ENCODE measurements at places on chromosomes 1 and 21.

GRCh38 chr1:119818181-119818580 is 6.9 kb upstream of the REG4 start:
- DNase-seq = no peak

GRCh38 chr1:224505454-224506093 is 71.0 kb upstream of the WDR26 start:
- DNase-seq = peak; percentile 45

DNA sequence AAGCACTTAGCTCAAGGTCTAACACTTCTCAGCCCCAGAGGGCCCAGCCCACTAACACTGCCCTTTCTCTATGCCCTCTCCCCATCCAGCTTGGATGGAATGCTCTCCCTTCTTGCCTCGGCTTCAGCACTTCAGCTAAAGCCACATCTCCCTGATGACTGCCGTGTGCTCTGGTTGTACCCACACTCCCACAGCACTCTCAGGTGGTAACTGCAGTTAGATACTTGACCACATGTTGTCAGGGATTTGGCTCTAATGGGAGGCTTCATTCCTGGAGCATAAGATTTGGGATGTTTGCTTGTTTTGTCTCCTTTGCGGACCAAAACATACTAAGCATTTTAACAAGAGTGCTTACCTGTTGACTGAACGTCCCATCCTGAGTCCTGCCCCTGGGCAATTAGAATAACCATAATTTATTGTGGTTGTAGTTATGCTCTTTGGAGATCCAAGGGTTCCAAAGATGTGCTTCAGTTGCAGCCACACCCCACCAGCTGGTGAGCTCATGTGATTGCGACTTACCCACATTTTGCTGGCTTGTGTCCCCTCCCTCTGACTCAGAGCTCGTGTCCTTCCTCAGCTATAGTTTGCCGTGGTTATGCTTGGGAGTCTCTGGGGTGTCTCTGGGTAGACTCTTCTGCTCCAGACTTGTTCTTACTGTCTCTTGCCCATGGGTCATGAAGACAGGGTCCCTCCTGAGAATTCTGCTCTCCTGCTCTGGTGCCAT is 7.7 kb upstream of the SLC26A9 start:
- DNase-seq = no peak

DNA sequence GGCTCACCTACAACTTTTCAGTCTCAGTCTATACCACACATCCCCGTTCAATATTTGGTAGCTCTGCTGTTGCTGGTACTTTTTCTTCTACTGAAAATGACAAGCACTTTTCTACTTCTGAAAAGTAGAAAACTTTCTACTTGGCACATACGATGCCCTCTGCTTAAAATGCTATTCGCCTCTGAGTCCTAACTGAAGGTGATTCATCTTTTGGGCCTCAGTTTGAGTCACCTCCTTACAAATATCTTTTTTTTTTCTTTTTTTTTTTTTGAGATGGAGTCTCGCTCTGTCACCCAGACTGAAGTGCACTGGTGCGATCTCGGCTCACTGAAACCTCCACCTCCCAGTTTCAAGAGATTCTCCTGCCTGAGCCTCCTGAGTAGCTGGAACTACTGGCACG is 136.0 kb upstream of the CYYR1 start:
- DNase-seq = peak; percentile 11

- peak; percentile 22 for DNase-seq
These were observed 648 bp downstream of the FAM76A start for GRCh38 chr1:27726173-27727044.

DNA sequence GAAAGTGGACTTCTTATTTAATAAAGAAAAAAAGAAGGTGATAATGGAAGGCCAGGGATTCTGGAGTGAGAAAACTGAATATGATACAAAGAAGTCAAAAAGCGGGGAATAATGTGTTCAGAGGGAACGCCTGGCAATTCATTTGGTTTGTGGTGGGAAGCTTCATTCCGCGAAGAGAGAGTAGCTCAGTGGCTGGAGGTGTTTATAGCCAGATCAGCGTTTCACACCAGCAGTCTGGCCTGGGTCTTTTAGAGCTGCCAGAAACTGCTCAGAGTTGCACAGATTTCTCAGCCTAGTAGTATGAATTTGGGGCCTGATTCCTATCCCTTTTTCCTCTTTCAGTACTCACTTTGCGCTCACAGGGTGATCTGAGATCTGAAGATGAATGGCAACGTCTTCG is 67.8 kb upstream of the IPO9 start:
- no peak for DNase-seq

DNA sequence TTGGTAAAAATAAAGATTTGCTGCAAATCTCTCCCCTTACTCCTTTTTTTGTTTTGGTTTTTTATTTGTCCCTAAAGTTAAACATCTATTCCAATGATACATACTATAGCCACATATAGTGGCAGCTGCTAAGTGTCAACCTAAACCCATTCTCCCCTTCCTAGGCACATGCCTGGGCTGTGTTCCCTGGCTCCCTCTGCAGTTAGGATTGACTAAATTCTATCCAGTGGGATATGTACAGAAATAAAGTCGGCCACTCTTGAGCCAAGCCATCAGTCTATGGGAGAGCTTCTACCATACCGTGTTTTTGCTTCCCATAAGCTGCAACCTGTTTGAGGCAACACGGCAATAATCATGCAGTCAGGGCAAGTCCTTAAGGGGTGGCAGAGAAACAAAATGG is 23.6 kb downstream of the MCOLN3 start:
- no peak for DNase-seq

GRCh38 chr1:76237211-76237610 is 162.7 kb downstream of the ST6GALNAC3 start:
- DNase-seq = no peak

DNA sequence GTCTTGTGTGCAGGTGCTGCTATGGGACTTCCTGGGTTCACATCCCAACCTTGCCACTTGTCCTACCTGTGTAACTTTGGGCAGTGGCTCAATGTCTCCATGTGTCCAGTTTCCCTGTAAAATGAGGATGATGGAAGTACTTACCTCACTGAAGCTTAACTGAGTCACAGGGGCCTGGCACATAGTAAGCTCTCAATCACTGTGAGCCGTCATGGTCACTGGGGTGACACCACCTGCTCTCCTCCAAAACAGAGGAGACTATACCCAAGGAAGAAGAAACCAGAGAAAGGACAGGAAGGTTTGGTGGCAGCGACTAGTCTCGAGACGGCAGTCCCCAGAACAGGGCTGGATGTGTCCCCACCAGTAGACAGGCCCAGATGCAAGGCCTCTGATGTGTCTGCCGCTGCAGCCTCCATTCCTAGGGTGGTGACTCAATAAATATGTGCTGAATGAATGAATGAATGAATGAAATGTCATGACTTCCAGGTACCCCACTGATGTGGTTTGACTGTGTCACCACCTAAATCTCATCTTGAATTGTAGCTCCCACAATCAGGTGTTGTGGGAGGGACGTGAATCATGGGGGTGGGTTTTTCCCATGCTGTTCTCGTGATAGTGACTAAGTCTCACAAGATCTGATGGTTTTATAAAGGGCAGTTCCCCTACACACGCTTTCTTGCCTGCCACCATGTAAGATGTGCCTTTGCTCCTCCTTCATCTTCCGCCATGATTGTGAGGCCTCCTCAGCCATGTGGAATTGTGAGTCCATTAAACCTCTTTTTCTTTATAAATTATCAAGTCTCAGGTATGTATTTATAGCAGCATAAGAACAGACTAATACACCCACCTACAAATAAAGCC is 13.0 kb upstream of the LRP8 start:
- no peak for DNase-seq

DNA sequence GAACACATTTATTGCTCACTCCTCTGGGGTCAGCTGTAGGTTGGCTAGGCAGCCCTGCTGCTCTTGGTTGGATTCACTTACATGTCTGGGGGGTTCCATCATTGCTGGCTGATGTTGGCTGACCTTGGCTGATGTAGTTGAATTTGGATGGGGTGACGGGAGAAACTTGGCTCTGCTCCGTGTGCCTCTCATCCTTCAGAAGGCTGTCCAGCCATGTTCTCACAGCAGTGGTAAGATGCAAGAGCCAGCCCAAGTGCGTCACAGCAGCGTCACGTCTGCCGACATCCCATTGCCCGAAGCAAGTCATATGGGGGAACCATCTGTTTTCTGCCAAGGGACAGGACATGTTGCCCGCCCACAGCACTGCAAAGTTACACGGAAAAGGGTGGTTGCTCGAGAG is 613.5 kb downstream of the MATN1 start:
- peak; percentile 18 for DNase-seq

DNA sequence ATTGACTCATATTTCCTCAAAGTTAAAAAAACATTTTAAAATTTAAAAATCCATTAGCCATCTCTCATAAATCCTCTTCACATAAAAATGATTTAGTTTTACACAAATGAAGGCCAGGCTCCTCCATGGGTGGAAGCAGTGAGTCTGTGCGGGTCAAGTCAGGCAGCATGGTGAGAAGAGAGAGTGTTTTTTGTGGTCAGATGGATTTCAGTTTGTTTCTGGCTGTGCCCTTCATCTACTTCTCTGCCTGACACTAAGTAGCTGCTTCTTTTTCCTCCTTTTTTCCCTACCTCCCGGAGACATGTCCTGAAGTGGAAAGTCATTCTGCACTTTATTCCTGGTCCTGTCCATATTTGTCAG is 10.3 kb downstream of the PLA2G4A start:
- no peak for DNase-seq

DNA sequence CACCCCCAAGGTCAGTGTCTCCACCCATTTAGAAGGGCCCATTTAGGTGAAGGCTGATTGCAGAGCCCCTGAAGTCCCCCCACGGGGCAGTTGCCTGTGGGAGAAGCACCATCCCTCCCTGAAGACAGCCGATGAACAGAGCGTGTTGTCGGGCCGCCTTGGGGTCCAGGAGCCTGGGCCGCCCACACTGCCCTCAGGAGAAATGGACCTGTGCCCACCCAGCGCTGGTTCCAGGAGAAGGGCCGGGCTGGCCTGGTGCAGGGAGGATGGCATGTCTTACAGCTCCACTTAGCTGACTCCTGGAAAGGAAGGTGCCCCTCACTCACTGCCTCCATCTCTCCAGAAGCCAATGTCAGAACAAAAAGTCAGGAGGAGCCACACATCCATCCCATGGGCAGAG is 252.7 kb upstream of the VAMP3 start:
- DNase-seq = no peak

DNA sequence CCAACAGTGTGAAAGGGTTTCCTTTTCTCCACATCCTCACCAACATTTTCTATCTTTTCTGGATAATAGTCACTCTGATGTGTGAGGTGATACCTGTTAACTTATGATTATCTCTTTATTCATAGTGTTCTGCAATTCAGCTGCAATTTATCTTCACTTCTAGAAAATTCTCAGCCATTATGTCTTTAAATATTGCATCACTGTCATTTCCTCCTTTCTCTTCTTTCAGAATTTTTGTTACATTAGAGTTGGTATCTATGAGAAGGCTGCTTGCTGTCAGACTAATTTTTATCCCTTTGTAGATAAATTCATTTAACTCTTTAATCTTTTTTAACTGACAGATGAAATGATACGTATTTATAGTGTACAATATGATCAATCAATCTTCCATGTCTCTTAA is 30.5 kb upstream of the ATF3 start:
- DNase-seq = no peak

DNA sequence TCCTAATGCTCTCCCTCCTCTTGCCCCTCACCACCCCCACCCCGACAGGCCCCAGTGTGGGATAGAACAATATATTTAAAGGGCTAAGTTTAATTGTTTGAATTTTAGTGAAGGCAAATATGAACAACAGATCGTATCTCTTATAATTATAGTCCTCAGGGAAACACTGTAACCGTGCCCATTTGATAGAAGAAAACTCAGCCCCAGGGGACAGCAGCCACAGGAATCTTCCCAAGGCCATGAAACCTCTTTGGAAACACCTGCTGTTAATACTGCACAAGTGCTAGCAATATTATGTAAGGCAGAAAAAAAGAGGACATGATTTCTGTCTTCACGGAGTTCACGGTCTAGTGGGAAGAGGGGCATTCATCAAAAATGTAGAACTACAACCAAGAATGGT is 142.2 kb downstream of the URB2 start:
- no peak for DNase-seq

DNA sequence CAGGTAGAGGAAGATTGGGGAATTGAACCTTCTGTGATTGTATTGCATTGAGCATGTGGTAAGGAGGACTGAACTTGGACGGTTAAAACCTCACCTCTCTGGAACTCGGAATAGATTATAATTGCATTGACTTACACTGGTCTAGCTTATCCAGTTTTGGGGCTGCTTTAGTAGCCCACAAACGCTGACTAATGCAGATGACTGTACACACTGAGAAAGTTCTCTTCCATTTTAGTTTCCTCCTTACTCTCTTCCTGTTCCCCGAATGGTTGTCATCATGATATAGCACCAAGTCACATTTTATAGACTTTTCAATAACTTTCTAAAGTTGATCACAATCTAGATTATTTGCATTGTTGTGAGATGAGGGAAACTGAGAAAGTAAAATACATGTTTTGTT is 78.2 kb downstream of the NFIA start:
- peak; percentile 71 for DNase-seq

DNA sequence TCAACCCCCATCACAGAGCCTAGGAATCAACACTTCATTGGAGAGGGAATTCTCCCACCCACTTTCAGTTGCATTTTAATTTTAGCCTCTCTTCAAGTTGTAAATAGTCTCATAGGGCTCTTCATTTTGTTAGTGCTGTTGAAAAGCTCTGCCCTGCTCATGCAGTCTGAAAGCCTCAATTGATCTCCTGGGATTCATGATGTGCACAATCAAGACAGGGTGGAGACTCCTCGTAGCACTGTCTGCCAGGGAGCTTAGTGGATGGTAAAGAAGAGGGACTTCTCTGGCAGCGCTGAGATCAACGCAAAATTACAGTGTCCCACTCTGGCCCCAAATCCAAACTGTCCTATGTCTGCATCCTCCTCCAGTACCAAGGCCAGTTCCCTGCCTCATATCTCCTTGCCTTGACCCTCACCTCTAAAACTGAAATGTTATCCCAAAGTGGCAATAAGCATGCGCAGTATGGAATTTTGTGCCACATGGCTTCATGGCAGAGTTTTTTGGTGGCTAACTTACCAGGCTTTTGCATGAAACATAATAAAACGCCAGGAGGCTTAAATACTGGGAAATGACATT is 282.2 kb downstream of the CACNA1E start:
- no peak for DNase-seq

GRCh38 chr1:92081031-92081430 is 886 bp downstream of the BTBD8 start:
- no peak for DNase-seq

- DNase-seq = no peak
These were observed 278.4 kb downstream of the ZNF326 start for GRCh38 chr1:90273241-90273774.

DNA sequence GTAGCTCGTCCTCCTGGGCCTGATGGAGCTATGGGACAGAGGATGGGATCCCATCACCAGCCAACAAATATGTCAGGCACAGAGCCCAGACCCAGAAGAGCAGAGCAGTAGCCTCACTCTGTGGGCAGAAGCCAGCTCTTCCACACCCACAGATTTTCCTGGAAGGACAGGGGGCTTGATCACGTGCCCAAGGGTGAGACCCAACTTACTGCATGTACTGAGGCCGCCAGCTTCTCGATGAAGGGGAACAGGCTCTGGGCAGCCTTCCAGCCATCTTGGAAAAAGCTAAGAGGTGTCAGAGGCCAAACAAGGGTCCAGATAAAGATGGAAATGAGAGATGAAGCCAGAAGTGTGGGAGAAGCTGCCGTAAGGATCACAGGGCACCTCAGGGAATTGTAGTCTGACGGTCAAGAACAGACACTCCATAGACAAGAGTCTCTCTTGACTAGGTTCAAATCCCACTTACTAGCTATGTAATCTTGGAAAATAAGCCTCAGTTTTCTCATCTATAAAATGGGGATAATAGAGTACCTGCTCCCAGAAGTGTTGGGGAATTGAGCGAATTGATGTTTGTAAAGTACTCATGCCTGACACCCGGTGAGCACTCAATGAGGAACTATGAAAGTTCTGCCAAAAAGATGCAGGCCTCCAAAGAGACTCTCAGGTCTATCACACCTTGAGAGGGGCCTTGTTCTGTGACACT is 17.0 kb upstream of the TCEA3 start:
- DNase-seq = no peak
